ENCODE measurements at places on chromosomes 4 and X.

DNA sequence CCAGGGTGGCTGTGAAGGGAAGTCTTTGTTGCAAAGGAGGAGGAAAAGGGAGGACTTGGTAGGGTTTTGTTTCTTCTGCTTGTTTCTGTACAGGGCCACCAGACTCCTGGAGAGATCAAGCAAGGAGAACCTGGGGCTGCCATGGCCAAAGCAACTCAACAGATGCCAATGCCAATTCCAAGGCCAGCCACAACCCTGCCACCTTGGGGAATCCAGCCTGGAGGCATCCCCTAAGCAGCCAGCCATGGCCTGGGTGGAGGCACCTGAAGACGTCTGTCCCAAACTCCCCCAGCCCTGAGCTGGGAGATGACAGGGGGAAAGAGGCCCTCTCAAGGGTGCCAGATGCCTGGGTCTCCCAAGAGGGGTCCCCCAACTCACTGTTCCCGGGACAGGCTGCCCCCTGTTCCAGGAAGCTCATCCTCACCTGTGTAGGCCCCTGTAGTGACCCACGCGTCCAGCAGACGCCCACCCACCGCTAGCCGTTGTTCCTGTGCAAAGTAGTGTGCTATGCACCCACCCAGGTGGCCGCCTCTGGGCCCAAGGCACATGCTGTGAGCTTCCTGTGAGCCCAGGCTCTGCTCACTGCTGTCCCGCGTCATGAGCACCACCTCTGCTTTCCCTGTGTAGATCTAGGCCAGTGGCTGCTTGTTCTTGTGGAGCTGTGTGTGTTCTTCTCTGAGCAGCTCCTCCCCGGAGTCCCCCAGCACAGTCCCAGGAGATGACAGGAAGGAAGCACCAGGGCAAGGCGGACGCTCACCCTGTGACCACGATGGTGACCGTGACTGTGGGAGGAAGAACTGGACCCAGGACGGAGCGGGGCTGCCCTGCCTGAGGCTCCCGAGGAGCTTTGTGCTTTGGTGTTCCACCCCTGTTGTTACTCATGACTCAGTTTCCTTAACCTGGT is 3.2 kb downstream of the PNMA3 start:
- DNase-seq = no peak

DNA sequence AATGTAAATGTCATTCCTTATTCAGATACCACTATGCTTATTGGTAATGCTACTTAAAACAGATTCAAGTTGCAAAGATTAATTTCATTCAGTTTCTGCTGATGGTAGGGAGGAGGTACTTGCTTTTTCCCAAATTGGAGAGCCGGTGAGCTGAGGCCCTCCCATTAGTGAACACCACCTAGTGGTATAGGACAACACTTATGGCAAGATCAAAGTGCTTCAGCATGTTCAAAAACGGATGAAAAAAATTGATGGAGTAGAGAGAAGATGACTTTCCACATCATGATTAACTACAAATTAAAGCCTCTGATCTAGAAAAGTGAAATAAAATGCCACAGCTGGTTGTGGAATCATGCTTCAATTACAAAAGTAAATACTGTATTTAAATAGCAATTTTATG is 112.9 kb downstream of the MBNL3 start:
- DNase-seq = no peak

- no peak for DNase-seq
These were observed 19.0 kb downstream of the NKX6-1 start for GRCh38 chr4:84480082-84480481.

GRCh38 chr4:52036886-52037530 is 1.1 kb downstream of the SGCB start:
- DNase-seq = no peak

- DNase-seq = no peak
These were observed 140.7 kb downstream of the RPS6KA6 start for GRCh38 chrX:84047339-84047738.

DNA sequence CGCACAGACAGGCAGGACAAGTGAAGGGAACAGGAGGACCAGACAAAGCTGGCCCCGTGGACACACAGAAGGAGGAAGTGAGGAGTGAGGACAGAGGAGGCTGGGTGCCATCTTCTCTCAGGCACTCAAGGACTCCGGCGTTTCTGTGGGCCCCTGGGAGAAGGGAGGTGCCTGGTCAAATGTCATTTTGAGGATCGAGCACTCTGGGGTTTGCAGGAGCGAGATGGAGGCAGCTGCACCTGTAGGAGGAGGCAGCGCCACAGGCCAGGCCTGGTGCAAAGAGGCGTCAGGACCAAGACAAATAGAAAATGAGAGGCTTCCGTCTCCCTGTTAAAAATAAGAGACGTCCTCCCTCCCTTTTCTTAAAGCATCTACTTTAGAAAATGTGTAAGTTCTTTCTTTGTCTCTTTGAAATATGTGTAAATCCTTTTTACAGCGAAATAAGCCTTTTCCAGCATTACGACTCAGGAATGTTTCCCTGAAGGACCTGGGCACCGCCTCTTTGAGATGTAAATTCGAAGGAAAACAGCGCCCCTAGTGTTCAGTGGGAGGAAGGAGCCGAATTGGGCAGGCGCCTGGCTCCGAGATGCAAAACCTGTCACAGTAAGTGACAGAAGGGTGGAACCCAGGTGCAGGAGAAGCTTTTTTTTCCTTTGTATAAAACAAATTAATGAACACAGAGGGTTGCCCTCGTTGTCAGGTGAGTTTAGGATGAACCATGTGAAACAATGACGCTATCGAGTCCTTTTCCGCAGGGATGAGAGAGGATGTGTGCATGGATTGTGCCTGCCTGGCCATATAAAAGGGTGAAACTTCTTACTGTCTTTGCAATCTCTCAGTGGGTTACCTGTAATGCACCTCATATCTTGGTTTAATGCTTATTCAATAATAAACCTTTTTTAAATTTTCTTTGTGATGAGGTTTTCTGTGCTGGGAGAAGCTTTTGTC is 1.4 kb upstream of the C4orf50 start:
- DNase-seq = no peak

All from AG09319 (cell line).